ENCODE measurements at places on chromosomes 1 and 21.

DNA sequence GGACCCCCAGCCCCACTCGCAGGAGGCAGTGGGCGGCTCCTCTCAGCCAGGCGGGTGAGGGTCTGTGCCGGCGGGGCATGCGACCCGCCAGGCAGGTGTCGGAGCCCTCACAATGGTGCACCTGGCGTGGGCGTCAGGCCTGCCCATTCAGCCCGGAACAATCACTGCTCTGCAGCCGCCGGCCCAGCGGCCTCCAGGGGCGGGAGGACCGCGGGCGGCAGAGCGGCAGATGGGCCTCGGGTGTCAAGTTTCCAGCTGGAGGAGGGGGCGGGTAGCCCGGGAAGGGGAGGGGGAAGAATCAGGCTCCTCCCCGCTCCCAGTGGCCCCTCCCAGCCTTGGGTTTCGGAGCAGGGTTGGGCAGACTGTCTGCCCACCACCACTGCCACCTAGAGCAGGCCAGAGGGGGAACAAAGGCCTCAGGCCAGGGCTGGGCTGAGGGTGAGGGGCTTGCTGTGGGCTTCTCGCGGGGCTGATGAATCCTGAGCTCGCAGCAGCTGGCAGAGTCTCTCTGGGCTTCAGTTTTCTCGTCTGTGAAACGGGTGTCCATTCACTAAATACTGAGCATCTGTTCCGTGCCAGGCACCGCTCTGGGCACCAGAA is 39.5 kb upstream of the CASZ1 start:
- DNase-seq, result no peak

DNA sequence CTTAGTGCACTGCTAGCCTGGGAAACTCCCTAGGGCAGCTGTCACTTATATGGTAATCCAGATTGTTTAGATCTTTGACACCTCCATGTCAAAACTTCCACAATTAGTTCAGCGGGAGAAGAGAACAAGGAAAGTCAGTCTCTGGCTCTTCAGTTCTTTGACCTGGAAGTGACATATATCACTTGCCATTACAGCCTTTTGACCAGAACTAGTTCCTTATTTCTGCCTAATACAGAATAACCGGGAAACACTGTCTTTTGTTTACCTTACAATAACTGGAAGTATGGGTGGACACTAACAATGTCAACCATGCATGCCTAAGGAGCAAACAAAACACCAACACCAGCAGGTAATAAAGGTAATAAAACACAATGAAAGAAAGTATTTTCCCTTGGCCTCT is 68.3 kb downstream of the C4BPA start:
- DNase-seq, result no peak

DNA sequence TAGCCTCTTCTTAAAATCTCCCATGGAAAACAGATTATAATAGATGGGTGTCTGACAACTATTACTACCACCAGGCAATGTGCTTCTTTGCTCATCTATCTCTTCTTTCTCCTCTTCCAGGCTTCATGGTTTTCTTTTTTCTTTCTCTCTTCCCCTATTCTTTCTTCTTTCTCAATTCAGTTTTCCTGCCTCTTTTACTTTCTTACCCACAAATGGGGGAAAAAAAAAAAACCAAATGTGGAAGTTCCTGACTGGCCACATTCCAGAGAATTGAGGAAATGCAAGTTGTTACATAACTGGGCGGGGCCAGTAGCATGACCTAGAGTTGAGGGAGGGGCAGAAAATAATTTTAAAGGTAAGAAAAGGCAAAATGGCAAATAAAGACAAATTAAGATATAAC is 10.9 kb upstream of the SMG7 start:
- no peak for DNase-seq

DNA sequence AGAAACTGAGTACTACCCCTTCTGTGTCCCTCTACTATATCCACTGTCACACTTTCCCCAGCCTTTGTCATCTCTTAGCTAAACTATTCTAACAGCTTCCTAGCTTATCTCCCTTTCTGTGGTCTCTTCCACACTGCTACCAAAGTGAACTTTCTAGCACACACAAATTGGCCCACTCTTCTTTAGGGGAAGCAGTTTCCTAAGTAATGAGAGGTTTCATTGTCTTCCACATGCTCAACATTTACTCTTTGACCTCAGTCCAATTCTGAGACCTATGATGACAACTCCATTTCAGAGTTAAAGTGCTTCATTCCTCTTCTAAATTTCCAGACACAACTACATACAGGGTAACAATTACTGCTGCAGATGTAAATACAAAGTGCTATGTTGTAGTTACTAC is 32.9 kb downstream of the SCYL3 start:
- DNase-seq, result no peak
